ENCODE measurements at places on chromosomes 7 and 10.
A peak's percentile ranks its signal among the peaks of the same experiment; 100 is the strongest.

DNA sequence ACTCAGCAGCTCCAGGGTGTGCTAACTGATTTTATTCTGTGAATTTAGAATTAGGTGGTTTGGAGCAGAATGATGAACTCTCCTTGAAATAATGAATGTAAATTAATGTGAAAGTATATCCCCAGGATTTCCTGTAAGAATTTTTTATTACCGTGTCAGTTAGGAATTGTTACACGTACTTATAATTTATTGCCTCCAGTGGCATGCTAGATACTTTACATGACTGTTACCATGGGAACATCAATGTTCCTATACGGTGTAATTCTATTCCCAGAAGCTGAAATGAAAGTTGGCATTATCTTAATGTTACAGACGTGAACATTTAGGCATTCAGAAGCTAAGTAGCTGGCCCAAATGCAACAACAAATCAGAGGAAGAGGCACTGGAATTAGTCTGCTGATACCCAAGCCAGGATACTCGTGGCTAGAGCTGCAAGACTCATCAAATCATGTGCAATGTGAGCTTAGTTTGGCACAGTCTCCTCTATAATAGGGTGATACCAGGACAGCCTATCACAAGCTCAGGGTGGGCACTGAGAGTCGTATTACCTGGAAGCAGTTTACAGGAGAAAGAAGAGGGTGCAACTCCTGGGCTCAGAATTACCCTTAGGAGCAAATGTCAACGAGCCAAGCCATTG lies 30.0 kb upstream of the PRKAR2B start:
- DNase-seq = no peak

DNA sequence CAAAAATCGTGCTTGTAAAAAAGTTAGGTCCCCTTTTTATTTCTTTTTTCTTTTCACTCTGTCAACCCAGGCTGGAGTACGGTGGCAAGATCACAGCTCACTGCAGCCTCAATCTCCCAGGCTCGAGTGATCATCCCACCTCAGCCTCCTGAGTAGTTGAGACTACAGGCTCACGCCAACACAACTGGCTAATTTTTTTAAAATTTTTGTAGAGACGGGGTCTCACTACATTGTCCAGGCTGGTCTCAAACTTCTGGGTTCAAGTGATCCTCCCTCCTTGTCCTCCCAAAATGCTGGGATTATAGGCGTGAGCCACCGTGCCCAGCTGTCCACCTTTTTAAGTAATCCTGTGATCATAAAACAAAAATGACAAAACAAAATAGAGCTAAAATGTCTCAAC lies 19.4 kb upstream of the ARHGAP12 start:
- DNase-seq = no peak

DNA sequence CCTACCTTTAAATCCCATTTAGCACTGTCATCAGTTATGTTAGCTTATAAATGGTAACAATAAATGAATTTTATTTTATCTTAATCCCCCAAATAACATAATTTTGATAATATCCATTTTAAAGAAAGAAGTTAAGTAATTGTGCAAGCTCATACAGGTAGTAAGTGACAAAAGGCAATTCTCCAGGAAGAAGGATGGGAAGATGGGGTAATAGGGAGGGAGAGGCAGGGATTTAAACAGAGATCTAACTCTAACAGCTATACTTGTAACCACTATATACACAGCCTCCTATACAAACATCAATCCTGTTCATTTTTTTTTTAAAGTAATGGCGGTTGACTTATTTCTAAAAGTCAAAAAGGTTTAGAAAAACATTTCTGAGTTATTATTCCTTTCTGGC lies 119.4 kb downstream of the SGMS1 start:
- no peak for DNase-seq

DNA sequence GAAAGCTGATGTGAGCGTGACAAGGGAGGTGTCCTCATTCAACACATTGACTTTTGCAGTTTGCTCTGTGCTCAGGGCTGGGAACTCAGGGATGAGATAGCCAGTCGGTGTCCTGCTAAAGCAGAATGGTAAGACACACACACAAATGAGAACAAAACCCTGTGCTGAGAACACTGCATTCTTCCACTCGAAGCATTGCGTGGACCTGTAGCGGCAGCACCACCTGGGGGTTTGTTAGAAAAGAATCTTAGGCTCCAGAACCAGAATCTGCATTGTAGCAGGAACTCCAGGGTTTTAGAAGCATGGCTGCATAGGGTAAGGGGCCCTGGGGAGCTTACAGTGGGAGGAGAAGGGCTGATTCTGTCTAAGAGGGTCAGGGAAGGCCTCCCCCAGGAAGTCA lies 21.5 kb upstream of the OGDHL start:
- DNase-seq = no peak

- DNase-seq = no peak
Measured at GRCh38 chr7:43569424-43569823, 13.5 kb upstream of the STK17A start.

DNA sequence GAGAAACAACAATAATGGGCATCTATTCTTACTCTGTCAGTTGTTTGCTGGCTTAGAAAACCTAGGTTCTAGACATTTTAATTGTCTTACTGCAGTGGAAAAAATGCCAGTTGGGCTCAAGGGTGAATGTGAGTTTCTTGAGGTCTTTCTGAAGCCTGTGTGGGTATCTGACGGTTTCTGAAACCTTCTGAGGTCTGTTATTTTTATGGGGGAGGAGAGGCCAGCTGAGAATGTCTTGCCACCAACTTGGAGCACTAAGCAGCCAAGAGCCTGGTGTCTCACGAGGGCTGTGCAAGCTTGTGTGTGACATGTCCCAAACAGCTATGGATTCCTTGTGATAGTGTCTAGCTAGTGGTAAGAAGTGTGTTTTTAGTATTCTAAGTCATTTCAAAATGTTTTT lies 24.2 kb upstream of the DDC start:
- DNase-seq = no peak

DNA sequence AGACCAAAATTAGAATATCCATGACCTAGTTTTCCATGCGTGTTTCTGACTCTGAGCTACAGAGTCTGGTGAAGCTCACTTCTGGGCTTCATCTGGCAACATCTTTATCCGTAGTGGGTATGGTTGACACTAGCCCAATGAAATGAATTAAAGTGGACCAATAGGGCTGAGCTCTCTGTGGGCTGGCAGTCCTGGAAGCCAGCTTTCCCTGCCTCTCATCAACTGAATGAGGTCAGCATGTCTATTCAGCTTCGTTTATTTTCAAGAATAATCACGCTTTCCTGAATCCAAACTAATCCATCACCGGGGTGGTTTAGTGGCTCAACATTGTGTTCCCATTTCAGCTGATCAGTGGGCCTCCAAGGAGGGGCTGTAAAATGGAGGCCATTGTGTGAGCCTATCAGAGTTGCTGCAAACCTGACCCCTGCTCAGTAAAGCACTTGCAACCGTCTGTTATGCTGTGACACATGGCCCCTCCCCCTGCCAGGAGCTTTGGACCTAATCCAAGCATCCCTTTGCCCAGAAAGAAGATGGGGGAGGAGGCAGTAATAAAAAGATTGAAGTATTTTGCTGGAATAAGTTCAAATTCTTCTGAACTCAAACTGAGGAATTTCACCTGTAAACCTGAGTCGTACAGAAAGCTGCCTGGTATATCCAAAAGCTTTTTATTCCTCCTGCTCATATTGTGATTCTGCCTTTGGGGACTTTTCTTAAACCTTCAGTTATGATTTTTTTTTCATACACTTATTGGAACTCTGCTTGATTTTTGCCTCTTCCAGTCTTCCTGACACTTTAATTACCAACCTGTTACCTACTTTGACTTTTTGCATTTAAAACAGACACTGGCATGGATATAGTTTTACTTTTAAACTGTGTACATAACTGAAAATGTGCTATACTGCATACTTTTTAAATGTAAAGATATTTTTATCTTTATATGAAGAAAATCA lies 35.5 kb downstream of the CAV1 start:
- DNase-seq = no peak

DNA sequence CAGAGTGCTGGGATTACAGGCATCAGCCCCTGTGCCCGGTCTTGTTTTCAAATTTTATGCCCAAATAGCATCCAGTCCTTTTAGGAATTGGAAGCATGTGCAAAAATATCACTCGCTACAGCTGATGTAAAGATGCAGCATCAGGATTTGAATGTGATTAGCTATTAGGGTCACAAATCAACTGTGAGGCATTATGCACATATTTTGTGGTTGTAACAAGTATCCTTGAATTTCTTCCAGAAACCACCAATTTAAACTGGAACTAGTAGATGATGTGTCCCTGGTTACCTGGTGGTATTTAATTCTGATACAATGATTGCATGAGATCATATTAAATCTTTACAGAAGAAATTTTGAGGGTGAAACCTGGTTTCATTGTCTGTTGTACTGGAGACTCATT lies 41.0 kb upstream of the ITGA8 start:
- DNase-seq = no peak

- DNase-seq = peak; percentile 58
Measured at GRCh38 chr7:37448636-37449361, at the start of gene ELMO1. Gene ELMO1, minus strand, starts transcription at chr7:37448864. Its CDS starts 106,174 bp downstream, at chr7:37342690.

DNA sequence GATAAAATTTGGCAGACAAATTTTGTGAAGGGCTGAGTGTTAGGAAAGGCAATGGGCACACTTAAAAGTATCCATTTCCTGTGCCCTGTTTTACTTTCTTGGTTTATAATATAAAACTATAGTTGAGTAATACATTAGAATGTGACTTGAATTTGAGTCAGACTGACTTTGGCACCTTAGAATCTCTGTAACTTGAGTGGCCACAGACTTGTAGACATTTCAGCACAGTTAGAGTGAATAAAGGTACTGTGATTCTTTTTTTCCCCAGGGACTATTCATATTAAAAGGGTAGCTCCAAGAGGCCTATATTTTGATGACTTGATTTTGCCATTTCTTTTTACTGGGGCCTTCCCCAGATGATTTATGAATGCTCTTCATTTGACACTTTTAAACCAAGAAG lies 22.4 kb downstream of the GBF1 start:
- no peak for DNase-seq

GRCh38 chr7:21960922-21961321 lies 15.2 kb upstream of the CDCA7L start:
- DNase-seq = no peak

- DNase-seq = no peak
Measured at GRCh38 chr10:88986549-88987242, 3.9 kb upstream of the FAS start.

DNA sequence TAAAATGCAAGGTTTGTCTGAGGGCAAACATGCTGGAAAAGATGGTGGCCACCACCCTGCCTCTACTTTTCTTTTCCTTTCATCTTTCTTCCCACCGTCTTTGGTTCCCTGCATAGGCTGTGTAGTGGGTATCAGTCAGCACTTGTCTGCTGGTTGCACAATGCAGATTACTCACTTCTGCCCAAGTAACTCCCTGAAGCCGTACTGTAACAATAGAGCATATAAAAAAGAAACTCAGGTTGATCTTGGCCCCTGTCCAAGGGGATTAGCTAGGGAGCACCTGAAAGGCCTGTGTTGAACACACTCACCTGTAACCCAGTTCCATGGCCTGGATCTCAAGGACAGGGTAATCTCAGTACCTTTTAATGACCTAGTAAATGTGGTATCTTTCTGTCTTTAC lies 533.0 kb upstream of the GALNT17 start:
- DNase-seq = no peak

- no peak for DNase-seq
Measured at GRCh38 chr7:28539289-28539981, 127.1 kb downstream of the CREB5 start.

GRCh38 chr10:132810807-132811700 lies 25.1 kb upstream of the NKX6-2 start:
- no peak for DNase-seq

- DNase-seq = no peak
Measured at GRCh38 chr7:38211940-38212339, 33.9 kb downstream of the STARD3NL start.

- DNase-seq = no peak
Measured at GRCh38 chr7:95104739-95105138, 197.3 kb downstream of the PPP1R9A start.

DNA sequence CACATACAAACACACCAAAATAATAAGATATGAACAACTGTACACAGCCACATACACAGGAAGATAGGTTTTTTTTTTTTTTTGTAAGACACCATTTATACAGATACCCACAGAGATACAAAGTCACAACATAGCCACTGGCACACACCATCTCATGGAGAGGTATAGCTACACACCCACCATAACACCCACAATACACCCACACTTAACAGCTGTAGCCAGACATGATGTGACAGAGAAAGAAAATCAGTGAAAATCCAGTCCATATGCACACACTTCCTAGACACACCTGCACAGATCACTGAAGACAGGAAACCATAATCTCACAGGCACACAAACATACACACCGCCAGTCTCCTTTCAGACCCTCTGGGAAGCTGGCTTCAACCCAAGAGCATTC lies 62.4 kb upstream of the PAX2 start:
- no peak for DNase-seq

DNA sequence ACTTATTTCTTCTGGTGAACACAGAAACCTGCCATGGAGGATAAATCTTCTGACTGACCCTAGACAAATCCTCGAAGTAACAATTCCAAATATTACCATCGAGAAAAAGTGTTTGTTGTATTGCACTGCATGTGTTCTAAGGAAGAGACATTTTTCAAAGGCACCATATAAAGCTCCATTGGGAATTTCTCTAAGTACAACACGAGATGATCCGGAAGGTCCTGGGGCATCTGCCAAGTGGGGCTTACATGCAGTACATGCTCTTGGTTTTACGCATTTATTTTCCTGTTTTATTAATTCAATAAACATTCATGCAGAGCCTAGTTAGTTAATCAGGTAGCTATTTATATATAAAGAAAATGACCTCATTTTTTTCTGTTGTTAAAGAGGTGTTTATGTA lies 692.0 kb upstream of the IGFBP3 start:
- no peak for DNase-seq

- no peak for DNase-seq
Measured at GRCh38 chr7:112082306-112082705, 123.9 kb downstream of the DOCK4 start.

- no peak for DNase-seq
Measured at GRCh38 chr7:114656466-114656865, 241.9 kb downstream of the FOXP2 start.

DNA sequence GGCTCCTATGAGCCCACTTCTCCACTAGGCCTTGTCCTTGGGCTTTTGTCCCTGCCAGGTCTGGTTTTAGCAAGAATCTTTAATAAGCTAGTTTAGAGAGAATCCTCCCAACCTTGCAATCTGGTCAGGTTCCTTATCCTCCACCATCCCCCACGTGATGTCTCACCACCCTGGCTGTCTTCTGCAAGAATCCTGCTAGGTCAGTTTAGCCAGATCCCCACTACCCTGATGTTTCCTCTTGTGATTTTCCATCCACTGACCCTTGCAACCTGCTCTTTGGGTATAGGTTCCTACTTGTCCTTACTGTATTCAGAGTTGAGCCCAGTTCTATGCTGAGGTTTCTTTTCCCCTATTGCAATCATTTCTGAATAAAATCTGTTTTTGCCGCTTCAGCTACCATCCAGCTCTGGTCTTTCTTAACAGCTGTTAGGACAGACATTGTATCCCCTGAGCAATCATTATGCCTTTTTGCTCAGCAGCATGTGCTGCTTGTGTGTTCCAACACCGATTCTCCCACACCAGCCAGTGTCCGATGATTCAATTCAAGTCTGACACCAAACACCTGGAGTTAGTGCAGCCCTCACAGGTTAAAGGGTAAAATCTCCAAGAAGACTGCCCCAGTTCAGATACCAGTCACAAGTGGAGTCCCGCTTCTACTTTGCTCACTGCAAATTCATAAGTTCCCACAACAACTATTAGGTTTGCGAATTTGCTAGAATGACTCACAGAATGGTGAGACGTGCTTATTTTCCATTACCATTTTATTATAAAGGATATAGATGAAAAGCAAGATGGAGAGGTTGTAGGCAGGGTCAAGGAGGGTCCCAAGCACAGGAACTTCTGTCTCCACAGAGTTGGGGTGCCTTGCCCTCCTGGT lies 62.2 kb upstream of the ADCY1 start:
- no peak for DNase-seq
